ENCODE measurements at places on chromosomes 12 and 14.
A peak's percentile ranks its signal among the peaks of the same experiment; 100 is the strongest.

DNA sequence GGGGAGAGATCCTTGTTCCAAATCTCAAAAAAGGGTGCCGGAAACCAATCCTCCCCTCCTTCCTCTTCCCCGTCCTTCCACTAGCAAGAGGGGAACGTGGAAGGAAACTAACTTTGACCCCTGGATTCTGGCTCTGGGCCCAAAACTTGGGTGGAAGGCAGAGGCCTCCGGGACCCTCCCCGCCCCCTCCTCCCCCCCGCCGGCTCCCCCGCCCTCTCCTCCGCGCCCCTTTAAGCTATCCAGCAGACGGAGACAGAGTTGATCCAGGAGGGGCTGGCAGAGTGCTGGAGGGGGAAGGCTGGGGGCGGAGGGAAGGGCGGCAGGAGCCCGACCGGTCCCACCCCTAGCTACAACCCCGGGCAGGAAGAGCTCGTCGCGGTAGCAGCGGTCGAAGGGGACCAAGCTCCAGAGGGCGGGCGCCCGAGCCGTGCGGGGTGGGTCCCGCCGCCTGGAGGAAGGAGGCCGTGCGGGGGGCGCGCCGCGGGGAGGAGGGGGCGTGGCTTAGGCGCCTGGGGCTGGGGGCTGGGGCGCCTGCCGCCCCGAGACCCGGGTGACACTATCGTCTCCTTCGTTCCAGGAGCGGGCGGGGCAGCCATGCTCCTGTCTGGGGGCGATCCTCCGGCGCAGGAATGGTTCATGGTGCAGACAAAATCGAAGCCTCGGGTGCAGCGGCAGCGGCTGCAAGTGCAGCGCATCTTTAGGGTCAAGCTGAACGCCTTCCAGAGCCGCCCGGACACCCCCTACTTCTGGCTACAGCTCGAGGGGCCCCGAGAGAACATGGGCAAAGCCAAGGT lies at the start of gene NYNRIN:
NYNRIN (plus strand) TSS at position 351 of the 794 bp plus-strand sequence; CDS start at position 595, 244 bp downstream.
- peak; percentile 37 for DNase-seq

DNA sequence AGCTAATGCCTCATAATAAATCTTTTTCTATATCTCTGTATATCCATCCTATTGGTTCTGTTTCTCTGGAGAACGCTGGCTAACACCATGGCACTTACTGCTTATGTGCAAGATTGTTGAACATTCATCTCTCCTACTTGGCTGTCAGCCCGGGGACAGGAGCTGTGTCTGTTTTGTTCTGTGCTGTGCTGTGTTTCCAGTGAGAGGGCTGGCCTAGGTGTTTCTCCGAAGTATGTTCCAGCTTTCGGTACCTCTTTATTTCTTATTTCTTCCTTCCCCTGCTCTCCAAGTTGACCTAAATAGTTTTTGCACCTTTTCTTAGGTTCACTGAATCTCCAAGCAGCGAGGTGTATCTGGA lies 18.8 kb upstream of the NR4A1 start:
- peak; percentile 88 for DNase-seq

DNA sequence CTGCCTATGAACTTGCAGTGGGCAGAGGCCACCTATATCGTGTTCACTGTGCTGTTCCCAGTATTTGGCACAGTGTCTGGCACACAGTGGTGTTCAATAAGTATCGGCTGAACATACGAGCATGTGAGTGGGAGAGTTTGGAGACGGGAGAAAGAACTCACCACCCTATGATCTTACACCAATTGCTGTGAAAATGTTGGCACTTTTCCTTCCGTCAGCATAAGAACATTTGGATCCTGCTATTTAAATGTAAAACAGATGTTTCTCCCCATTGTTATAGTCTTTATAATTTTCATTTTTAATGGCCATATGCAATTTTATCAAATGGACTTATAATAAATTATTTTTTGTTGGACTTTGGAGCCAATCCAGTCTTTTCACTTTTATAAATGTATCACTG lies 144.4 kb downstream of the EFCAB11 start:
- peak; percentile 69 for DNase-seq

DNA sequence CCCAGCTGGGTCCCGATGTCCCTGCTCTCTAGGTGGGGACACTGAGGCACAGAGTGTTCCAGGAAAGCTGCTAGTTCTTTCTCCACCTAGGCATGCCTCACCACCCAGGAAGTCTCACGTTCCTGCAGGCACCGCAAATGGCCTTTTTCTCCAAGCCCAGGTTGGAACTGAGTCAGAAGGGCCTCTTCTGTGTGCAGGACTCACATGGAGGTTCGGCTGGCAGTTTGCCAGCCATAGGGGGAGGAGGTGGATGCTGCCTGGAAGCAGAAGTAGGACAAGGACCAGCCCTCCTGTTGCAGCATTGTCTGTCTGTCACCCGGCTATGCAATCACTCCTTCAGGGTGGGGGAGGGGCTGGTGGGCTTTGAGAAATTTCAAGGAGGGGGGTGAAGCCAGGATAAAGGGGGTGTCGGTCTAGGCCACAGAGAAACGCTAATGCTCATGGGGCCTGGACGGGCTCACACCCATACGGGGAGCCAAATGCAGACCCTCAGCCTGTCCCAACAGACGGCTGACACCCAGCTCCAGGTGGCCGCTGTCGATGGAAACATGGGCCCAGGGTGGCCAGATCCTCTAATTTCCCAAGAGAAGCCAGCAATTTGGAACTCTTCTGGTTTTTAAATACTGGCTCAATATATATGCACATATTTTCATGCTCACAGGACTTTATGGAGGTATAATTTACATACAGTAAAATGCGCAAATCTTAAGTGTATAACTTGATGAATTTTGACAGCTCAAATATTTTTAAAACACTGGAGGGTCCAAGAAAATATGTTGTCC lies 120.5 kb downstream of the PHETA1 start:
- no peak for DNase-seq

DNA sequence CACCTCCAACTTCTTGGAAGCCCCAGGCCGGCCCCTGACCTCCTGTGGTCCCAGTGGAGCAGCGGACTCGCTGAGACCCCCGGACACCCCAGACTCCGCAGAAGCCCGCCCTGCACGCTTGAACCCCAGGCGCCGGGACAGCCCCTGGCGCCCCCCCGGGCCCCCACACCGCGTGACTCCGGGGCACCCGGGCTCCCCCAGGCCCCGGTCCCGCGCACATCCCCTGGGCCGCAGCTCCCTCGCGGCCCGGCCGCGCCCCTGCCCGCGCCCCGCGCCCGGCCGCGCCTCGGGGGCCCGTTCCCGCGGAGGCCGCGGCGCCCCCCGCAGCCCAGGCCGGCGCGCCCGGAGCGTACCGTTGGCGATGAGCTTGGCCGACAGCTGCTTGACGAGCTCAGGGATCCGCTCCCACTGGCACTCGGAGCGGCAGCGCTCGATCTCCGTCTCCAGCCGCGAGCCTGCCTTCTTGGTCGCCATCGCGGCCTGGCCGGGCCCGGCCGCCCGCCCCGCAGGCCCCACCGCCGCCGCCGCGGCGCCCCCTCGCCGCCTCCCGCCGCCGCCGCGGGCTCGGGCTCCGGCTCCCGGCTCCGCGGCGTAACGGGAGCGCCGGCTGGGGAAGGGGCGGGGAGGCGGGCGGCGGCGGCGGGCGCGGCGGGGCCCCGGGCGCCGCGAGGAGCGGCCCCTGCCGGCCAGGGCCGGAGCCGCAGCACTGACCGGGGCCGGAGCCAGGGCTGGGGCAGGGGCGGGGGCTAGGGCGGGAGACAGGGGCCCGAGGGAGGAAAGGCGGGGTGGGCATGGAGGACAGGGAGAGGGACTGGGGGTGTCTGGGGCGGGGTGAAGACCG lies at the start of gene TTC7B:
TTC7B (minus strand) TSS at position 609 of the 841 bp plus-strand sequence; CDS start at position 474, 135 bp downstream.
- DNase-seq: peak; percentile 15

- peak; percentile 55 for DNase-seq
These were observed 70.2 kb downstream of the BTG1 start for GRCh38 chr12:92075425-92075914.

DNA sequence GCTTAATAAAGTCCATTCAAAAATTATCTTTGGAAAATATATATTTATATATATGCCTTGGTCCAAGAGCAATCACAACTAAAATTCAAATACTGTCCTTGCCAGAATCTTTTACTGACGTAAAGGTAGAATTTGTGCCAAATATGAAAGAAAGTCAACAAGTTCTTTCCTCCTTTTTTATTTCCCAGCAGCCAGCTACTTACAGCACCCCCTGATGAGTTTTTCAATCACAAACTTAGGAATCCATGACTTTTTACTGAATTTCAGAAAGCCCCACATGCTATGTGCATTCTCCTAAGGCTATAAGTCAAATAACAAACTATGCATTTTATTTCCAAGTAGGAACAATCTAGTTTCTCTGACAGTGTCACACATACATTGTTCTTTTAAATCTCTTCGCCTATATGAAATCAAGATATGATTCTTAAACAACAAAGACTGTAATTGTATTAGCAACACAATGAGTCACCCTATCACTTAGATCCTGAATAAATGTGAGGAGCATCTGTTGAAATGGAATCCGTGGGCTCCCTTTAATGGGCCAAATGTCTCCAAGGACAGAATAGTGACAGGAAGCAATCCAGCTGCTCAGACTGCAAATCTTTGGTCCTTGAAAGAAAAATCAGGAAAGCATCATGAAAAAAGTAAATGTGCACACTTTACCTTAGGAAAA lies 271.4 kb downstream of the DUSP6 start:
- DNase-seq: no peak

GRCh38 chr12:91361864-91362263 lies 179.2 kb upstream of the DCN start:
- peak; percentile 74 for DNase-seq

GRCh38 chr12:43069768-43070221 lies 480.2 kb upstream of the PRICKLE1 start:
- DNase-seq: peak; percentile 88

- DNase-seq: no peak
These were observed 167.2 kb downstream of the KTN1 start for GRCh38 chr14:55747186-55747585.

- peak; percentile 16 for DNase-seq
These were observed 97.3 kb upstream of the ALX1 start for GRCh38 chr12:85182699-85183098.

DNA sequence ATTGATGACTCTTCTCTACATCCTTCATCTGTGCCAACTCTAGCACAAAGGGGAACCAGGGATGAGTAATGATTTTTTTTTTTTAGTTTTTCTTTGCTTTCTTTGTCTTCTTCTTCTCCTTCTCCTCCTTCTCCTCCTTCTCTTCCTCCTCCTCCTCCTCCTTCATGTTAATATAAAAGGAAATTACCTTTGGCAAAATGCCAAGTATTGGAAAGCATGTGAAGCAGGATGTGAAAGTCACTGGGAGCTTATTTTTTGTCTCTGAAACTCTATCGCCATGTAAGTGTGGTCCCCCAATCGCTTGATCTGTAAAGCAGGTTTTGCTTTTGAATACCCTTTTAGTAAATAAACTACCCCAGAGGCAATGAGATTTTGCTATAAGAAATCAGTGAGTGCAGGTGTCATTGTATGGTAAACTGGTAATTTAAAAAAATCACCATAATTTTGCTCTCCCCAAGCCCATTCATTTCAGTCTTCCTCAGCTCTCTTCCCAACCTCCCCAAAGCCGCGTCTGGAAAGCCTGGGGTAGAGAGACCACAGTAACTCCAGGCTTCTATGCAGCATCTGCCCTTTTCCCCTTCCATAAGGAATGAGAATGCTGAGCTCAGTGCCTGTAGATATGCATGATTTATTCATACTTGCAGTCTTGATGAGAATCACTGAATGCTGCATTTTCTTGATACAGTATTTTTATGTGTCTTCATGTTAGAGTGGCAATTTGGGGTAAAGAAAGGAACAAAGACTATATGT lies 388.7 kb downstream of the TMEM117 start:
- DNase-seq: no peak

GRCh38 chr12:9349888-9350885 lies 142.0 kb upstream of the PZP start:
- DNase-seq: no peak

- no peak for DNase-seq
These were observed 201.5 kb downstream of the RBM19 start for GRCh38 chr12:113764661-113765060.

DNA sequence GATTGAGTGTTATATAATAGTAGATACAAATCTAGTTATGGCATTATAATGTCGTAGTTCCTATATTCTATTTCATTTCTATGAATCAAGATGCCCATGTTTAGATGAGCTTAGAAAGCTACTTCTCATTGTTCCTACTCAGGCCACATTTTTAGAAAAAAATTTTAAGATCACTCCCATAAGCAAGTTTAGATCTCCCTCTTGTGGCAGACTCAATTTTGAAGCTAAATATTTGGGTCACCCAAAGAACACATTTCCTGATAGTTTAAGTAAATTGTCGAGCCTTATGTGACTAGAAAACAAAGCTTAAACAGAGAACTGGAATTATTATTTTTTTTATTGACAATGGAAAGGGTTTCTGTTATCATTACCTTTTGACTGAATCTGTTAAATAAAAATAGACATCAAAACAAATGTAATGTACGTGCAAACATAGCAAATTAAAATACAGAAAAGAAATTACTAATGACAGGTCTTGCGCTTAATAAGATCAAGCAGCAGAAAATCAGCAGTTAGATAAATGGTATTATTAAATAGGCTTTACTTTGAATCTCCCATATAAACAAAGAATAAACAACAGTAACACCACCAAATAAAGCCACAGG lies 180.2 kb downstream of the ACSS3 start:
- DNase-seq: peak; percentile 68

- DNase-seq: peak; percentile 65
These were observed 94.0 kb downstream of the TBX5 start for GRCh38 chr12:114311974-114312373.

DNA sequence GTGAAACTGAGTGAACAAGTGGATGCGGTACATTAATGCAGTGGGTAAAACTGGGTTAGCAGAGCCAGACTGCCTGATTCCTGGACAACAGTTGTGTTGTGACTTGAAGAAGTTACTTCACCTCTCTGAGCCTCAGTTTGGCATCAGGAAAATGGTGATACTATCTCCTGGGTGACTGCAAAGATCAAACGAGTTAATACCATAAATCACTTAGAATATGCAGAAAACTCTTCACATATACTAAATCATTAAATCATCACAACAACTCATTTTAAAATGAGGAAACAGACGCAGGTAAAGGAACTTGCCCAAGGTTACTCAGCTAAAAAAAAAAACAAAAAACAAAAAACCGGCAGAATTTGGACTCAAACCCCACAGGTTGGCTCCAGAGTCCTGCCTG lies 811 bp downstream of the MTERF2 start:
- no peak for DNase-seq

GRCh38 chr14:75023108-75023507 lies 20.4 kb downstream of the EIF2B2 start:
- DNase-seq: no peak

- DNase-seq: peak; percentile 79
These were observed 66.3 kb downstream of the CLIP1 start for GRCh38 chr12:122356192-122356635.

DNA sequence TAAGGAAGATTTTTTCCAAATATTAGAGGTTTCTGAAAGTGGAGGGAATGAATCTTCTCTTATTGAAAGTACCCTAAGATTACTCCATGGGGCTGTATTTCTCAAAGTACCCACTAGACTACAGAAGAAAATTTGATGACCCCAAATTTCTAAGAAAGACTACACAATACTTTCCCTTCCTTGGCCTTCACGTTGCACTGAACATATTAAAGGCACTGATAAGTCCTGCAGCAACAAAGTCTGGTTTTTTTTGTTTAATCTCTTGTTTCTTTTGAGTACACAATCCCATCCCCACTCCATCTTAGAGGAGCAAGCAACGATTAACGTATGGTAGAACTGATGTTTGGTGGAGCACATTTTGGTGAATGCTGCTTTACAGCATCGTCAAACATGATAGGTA lies 70.1 kb downstream of the SRRM4 start:
- DNase-seq: no peak

Data from fibroblast of the aortic adventitia (primary cell).